NCI-H2227 treated with DMSO at 0.1 percent for 48 hours (cell line): ENCODE measurements at places on chromosomes 1 and 21.

- no peak for DNase-seq
Measured at GRCh38 chr1:3126756-3127678, 58.0 kb downstream of the PRDM16 start.

DNA sequence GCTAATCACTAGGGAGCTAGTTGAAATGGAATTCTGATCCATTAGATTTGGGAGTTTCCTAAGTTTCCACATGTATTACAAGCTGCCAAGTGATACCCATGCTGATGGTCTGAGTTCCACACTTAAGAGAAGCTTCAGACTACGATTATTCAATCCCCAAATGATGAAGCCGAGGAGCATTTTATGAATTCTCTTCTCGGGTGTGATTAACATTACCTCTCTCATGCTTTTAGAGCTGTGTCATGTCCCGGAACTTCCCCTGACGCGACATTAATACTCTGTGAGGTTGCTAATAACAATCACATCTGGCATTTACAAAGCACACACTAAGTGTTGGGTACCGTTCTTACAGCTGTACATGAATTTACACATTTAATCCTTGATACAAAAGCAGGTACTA is 63.0 kb downstream of the KCNJ15 start:
- no peak for DNase-seq

DNA sequence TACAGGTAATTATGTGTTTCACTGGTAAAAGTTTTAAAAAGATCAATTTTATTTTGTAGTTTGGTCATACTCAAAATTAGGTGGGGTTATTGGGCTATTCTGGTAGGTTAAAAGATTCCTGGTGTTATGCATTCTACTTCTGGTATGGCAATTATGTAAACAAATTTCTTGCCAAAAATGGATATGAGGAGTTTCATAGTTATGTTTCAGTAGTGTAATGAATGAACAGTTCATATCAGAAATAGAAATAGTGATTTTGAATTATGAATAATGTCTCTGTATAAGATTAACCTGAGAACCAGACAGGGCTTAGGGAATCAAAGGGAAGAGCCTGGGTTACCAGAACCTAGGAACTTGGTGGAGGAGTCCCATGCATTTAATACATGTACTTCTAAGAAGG is 15.9 kb downstream of the ATF6 start:
- DNase-seq, result no peak

- no peak for DNase-seq
Measured at GRCh38 chr1:6248932-6249738, 5.2 kb downstream of the HES3 start.
